ENCODE measurements at places on chromosomes 7 and 10.

GRCh38 chr10:77614778-77615625, 22.6 kb downstream of the KCNMA1 start:
- DNase-seq = no peak

DNA sequence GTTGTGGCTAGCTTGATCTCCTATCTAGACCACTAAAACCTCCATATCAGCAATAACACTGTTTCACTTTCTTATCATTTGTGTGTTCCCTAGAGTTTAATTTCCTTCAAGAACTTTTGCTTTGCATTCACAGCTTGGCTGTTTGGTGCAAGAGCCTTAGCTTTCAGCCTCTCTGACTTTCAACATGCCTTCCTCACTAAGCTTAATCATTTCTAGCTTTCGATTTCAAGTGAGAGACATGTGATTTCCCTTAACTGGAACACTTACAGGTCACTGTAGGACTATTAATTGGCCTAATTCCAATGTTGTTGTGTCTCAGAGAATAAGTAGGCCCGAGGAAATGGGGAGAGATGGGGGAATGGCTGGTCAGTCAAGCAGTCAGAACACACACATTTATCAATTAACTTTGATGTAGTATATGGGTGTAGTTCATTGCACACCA, 10.6 kb upstream of the BPGM start:
- DNase-seq = no peak

- DNase-seq = no peak
Measured at GRCh38 chr7:42763137-42763551, 148.7 kb downstream of the C7orf25 start.

GRCh38 chr7:103987451-103987850, 2.0 kb downstream of the RELN start:
- DNase-seq = no peak

GRCh38 chr10:110835841-110836240, 35.9 kb upstream of the PDCD4 start:
- DNase-seq = no peak

DNA sequence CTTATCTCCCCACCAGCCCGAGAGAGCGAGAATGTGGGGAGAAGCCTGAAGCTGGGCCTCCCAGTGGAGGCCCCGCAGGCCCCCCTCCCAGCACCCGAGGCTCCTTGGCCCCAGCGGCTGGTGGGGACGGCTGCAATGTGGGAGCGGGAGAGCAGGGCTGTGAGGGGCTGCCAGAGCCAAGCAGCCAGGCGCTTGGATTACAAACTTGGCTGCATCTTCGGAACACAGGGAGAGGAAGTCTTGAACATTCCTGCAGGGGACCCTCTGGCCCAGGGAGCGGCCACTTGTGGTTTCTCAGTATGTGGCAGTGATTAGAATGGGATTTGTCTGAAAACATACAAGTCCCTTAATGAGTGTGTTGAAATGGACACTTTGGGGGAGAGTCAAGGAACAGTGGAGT, 23.2 kb downstream of the ELN start:
- DNase-seq = no peak

DNA sequence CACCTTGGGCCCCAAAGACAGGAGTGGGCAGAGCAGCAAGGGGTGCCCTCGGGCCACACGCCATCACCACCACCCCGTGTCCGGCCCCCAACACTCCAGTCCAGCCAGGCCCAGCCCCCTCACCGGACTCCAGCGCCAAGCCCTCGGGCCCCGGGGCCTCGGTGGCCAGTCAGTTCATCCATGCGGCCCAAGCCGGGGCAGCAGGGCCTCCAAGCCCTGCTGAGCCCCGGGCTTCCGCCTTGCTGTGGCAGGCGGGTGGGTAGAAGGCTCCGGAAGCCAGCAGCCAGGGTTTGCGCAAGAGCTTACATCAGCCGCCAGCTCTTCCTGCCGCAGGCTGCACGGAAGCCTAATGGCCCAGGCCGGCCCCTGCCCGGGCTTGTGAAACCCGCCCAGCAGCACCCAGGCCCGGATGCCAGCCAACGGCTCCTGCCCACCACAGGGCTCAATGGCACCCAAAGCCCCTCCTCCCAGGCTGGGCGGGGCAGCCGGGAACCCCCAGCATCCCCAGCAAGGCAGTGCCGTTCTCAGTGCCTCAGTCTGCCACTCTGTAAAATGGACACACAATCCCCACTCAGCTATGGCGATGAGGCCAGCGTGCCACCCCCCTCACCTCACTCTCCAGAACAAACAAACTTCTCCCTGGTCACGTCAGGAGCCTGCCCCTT, 26.5 kb downstream of the TNRC18 start:
- peak; percentile 31 for DNase-seq

DNA sequence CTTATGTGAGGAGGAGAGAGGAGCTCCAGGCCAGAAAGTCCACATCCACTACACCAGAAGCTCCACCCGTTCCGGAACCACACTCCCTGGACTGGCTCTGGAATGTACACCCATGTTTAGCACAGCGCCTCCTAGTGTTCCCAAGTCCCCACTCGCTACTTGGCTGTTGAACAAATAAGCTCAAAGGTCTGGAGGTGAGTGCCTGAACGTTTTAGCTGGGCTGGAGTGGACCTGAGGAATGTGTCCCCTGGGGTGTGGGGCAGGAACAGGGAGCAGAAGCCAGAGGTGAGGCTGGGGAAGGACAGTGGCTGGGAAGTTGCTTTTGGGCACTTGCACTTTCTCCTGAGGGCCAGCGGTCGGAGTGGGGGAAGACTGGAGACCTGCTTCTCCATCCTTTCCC, 164.1 kb upstream of the CDCA7L start:
- DNase-seq = peak; percentile 49

- no peak for DNase-seq
Measured at GRCh38 chr10:117222552-117222951, 18.4 kb upstream of the SLC18A2 start.

GRCh38 chr7:26381476-26382353, 90.1 kb downstream of the SNX10 start:
- no peak for DNase-seq

GRCh38 chr10:114556236-114557122, 101.6 kb downstream of the ABLIM1 start:
- DNase-seq = no peak

DNA sequence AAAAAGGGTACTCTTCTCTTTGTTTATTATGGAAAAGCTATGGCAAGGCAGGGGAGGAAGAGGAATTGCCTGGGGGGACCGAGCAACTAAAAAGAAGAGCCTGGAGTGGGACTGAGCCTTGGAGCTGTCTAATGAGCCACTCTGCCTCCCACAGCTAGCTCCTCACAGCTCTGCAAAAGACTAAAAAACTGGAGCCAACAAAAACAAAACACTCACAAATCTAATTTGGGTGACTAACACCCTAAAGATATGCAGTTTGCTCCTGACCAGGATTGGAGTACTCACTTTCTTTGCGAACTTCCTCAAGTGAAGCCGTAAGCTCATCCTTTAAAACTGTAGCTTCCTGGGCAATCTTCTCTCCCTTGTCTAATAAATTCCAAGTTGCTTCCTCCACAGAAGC, 89.4 kb downstream of the CTNNA3 start:
- no peak for DNase-seq

- DNase-seq = no peak
Measured at GRCh38 chr7:117148971-117149370, 173.9 kb downstream of the WNT2 start.

GRCh38 chr10:128007971-128008370, 101.1 kb downstream of the PTPRE start:
- no peak for DNase-seq

DNA sequence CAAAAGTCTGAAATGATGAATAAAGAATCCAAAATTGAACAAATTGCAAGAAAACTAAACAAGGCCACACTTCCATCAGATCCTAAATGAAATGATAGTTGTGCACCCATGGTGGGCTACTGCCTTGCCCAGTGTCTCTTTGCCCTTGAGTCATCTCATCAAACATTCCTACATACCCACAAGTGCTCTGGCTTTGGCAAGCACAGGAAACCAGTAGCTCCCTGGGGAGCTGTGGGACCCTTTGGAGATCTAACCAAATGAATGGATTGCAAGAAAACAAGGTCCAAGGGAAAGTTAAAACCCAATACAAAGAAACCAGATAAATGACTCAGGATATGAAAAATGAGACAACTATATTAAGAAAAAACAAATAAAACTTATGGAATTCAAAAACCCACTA, 129.8 kb upstream of the TMEM229A start:
- DNase-seq = no peak

- DNase-seq = no peak
Measured at GRCh38 chr7:77788327-77788902, 9.8 kb downstream of the TMEM60 start.

DNA sequence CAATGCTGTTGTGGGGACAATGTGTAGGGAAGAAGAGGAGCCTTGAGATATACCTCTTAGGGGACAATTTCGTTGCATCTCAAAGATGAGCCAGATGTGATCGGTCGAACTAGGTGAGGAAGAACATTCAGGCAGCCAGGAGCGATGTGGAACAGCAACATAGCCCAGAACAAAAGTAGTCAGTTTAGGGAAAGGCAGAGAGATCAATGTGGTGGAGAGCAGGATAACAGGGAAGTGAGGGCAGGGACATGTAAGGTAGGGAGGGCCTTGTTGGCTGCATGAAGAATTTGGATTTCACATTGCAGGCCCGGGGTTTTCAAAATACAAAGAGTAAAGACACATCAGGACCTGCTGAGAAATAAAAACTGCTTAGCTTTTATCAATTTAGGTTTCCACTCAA, 29.1 kb upstream of the MACC1 start:
- DNase-seq = no peak

- DNase-seq = no peak
Measured at GRCh38 chr7:129797214-129797789, 155.5 kb downstream of the UBE2H start.

DNA sequence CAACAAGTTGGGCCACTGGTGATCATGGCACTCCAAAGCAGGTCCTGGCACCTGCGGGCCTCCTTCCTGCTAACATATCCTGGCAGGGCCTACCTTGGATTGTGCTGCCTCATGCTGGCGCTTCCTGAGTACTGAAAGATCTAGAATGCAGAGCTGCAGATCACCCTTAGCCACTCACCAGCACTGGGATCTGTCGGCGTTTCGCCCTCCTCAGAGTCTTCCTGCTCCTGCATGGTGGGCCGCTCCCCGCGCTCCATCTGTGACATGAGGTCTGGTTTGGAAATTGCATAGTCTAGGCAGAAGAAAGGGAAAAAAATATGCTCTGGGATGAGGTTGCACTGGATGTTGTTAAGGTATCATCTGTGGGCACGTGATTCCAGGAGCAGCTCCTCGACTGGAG, 10.0 kb downstream of the ZNF777 start:
- DNase-seq = no peak

DNA sequence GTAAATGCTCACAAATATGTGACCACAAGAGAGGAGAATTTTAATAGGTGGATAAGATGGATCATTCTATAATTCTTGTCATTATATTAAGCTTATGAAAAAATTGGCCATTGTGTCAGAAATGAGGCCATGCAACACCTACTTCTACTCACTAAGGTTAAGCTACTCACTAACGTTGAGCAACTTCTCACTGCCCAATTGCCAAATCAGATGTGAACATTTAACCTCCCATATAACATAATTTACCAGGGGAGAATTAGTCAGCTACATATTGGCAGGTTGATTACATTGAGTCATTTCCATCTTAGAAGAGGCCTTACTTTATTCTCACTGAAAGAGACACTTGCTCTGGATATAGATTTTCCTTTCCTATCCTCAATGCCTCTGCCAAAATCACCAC, 211.2 kb upstream of the DGKB start:
- no peak for DNase-seq

DNA sequence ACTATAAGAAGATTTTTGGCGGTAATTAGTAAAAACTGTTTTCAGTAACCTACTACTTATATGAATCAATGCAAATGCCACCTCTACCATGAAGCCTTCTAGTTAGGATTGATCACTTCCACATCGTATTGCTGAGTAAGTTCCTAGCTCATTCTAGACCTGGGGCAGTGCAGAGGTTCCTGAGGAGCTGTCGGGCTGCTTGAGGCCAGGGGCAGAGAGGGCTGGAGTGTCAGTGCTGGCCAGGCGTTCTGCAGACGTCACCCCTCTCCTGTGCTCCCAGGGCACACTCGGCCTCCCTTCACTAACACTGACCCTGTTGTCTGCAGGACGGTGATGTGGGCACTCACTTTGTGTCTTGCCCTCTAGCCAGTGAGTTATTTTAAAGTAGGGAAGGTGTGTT, 275.7 kb downstream of the CELF2 start:
- DNase-seq = no peak

GRCh38 chr7:64312826-64313225, 935 bp upstream of the ZNF736 start:
- no peak for DNase-seq

DNA sequence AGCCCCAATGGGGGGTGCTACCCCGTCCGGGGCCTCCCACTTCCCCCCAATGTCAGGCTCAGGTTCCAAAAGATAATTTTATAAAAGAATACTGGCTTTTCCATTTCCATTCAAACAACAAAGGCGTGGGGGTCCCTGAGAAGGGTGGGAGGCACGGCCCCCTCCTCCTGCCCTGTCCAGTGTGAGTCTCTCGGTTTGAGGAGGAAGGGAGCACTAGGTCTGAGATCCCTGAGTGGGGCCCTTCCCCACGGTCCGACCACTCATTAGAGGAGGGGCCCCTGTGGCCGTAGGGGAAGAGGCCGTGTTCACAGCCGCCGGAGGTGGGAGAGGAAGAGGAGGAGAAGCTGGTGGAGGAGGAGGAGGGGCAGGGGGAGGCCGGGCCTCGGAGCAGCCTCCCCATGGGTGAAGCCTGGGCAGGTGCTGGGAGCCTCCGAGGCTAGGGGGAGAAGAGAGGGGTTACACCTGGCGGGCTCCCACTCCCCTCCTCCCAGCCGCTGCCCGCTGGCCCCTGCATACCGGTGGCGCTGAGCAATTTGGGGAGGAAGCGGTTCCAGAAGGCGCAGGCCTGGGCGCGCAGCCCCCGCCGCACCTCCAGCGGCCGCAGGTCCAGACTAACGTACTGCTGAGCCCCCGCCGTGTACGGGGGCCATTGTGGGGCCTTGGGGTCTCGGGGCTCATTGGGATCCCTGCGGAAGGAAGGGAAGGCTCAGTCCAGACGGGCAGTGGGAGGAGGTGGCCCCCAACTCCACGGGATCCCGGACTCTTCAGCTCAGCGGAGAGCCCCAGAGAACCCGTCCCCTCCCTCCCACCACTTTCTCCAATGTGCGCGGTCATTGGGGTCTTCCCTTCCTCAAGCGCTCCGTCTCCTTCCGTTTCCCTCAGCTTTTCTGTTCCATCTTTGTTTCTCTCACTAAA, 1.4 kb upstream of the UFSP1 start:
- no peak for DNase-seq

Data from hypothalamus (tissue), 51 donors.